NCI-H774 (cell line): ENCODE measurements at places on chromosomes 1 and 21.
A peak's percentile ranks its signal among the peaks of the same experiment; 100 is the strongest.

DNA sequence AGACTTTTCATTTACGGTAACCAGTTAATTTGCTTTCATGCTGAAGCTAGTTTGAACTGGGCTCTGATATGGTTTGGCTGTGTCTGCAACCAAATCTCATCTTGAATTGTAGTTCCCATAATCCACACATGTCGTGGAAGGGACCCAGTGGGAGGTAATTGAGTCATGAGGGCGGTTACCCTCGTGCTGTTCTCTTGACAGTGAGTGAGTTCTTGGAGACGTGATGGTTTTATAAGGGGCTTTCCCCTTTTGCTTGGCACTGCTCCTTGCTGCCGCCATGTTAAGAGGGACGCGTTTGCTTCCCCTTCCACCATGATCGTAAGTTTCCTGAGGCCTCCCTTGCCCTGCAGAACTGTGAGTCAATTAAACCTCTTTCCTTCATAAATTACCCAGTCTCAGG, 10.3 kb upstream of the FHAD1 start:
- no peak for DNase-seq

- DNase-seq = no peak
These were observed 30.5 kb upstream of the FASLG start for GRCh38 chr1:172628401-172628800.

DNA sequence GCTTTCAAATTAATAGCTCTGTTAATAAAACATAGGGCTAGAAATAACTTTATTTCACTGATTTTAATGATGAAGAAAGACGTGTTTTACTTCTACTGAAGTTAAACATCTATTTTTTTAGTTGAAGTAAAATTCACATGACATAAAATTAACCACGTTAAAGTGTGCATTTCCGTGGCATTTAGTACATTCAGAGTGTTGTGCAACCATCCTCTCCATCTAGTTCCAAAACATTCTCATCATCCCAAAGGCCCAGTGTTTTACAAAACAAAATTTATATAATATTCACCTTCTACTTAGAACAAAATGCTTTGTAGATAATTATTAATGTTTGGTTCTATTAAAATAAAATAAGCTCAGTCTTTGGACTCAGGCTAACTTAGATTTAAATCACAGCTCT, 108.5 kb upstream of the GNG12 start:
- DNase-seq = no peak

GRCh38 chr1:84164567-84165021, 20.5 kb downstream of the PRKACB start:
- peak; percentile 39 for DNase-seq

DNA sequence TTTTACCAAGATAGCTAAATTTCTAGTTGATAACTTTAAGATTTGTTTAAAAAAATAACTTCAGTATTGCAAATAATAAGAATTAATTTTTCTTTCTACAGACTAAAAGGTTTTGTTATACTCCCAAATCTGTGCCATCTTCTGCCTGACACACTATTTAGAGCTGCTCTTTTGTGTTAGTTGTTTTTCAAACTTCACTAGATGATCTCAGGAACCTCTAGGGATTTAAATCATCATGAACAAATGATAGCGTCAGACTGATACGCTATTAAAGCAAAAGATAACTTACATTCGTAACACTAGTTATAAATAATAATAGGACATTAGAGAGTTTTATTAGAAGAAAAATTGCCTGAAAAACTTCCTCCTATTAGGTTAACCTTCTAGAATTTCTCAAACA, 243.1 kb upstream of the CXADR start:
- DNase-seq = no peak

- no peak for DNase-seq
These were observed 251.6 kb downstream of the GPATCH2 start for GRCh38 chr1:217379336-217379735.

GRCh38 chr21:17466166-17466565, 46.7 kb upstream of the CXADR start:
- DNase-seq = no peak

DNA sequence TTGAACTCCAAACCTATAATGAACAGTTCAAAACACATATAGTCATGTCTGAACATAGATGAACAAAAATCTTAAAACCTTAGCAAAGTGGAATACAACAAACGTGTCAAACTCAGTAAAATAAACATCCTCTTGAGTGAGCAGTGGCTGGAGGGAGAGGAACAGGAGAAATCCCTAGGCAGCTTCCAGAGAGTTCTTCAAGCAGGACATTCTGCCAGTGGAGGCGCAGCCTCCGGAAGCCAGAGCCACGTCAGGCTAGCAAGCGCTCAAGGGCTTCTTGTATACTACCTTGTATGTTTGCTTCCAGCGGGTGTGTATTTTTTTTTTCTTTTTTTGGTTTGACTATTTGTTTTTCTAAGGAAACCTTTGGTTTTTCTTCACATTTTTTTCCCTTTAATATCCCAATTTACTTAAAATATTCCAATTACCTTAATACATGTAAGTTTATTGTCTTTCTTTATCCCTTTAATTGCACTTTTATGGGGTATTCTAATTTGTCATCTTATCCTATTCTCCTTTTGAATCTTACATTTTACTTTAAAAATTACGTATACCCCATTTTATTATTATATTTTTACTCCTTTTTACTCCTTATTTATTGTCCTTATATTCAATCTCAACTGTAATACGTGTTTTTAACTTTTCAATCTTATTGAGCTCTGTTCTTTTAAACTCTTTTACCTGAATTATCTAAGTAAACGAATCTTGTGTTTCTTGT, 42.0 kb downstream of the COLGALT2 start:
- no peak for DNase-seq

- no peak for DNase-seq
These were observed 7.5 kb upstream of the FOXO6 start for GRCh38 chr1:41353744-41354143.

DNA sequence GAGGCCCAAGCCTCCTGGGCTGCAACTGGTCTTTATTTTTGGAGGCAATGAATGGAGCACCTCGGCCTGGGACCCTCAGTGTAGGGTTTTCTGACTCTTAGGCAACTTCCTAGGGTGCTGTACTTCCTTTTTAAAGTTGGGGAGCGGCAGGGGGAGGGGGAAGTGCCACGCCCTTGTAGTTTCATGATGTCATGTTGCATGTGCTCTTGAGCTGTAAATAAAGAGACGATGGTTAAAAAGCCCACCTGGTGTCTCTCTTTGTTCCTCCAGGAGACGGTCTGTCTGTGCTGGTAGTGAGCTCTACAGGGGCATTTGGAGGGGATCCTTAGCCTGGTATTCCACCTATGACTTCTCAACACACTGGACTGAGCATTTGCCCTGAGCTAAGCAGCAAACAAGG, 10.3 kb upstream of the AGTRAP start:
- no peak for DNase-seq

DNA sequence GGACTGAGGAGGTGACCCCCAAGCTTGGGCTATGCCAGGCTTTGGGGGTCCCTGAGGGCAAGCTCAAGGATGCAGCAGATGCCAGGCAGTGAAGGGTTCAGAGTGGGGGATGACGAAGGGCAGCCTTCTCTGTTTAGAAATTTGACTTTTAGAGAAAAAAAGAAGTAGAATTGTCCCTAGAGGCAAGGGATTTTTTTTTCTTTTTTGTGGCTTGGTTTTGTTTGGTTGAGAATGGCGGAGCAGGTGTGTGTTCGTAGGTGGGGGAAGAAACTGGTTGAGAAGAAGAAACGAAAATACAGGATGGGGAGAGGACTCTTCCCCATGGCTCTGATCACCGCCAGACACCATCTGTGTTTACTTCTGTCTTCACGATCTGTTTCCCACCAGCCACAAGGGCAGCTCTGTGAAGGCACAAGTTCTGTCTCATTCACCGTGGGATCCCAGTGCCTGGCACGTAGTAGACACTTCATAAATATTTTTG, 8.2 kb downstream of the PLA2G5 start:
- no peak for DNase-seq

GRCh38 chr1:66357021-66357420, 176.9 kb upstream of the SGIP1 start:
- no peak for DNase-seq

- no peak for DNase-seq
These were observed 6.2 kb upstream of the TRIM45 start for GRCh38 chr1:117127795-117128194.

GRCh38 chr21:36450511-36450910, 29.4 kb downstream of the CLDN14 start:
- no peak for DNase-seq

DNA sequence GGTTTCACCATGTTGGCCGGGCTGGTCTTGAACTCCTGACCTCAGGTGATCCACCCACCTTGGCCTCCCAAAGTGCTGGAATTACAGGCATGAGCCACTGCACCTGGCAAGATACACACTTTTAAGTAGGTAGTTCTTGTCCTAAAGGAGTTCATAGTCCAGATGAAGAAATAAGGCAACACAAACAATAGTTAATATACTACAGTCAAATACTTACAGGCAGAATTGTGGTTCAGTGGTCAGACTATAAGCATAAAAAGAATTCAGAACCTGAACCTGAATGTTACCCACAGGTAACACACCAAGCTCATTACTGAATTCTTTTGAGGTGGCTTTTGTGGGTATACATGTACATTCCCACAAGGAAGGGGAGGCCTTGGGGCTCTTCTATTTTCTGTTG, 1.8 kb downstream of the SDHB start:
- no peak for DNase-seq

DNA sequence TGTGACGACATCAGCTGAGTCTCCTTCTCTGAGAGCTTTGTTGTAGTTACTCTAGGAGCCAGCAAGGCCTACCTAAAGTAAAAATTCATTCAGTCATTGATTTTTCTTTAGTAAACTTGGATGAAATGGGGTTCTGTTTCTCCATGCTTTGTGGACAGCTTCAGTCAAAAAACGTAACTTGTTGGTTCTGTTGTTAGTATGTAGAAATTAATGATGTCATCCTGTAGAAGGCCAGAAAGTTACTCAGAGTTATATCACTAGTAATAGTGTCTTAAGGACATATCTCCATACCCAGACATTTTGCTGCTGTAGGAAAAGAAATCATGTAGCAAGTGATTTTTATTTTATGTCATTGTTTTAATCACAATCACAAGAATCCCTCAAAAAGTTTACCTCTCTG, 43.0 kb downstream of the KDM1A start:
- no peak for DNase-seq

DNA sequence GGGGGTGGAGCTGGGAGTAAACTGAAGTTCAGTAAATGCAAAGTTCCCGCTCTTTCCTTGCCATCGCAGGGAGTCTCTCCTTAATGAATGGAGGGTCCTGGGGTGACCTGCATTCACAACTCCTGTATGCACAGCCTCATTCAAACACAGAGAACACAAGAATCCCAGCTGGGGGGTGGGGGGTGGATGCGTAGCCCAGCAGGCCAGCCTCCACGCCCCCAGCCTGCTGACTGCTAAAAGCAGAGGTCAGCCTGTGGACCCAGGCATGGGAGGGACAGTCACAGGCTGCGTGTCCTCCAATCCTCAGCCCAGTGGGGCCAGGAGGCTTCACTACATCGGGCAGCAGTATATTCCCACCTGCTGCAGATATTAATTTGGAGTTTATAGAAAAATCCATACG, 263.1 kb downstream of the GRIK3 start:
- DNase-seq = no peak

DNA sequence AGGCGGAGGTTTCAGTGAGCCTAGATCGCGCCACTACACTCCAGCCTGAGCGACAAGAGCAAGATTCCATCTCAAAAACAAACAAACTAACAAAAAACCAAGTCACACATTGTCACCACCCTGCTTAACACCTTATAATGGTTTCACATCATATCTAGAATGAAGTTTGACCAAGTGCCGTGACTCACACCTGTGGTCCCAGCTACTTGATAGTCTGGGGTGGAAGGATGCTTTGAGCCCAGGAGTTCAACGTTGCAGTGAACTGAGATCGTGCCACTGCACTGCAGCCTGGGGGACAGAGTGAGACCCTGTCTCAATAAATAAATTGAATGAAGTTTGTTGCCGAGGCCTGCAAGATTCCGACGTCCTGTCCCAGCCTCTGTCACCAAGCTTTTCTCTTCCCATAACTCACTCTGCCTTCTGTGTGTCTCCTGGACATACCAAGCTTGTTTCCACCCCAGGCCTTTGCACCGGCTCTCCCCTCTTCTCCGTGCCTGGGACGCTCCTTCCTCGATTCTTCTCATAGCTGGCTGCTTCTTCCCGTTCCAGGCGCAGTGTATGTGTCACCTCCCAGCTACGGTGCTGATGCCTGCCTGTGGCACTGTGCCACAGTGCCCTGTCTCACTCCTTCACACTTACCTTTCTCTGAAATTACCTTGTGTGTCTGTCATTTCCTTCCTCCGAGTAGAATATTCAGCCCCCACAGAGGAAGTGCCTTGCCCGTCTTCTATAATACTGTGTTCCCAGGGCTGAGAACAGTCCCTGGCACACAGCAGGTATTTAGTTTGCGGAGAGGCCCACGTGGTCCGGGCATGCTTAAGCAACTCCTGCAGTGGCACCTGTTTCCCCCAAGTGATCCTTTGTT, 3.8 kb upstream of the SELENON start:
- DNase-seq = no peak

GRCh38 chr1:228309326-228310067, 97.1 kb downstream of the TRIM11 start:
- no peak for DNase-seq

DNA sequence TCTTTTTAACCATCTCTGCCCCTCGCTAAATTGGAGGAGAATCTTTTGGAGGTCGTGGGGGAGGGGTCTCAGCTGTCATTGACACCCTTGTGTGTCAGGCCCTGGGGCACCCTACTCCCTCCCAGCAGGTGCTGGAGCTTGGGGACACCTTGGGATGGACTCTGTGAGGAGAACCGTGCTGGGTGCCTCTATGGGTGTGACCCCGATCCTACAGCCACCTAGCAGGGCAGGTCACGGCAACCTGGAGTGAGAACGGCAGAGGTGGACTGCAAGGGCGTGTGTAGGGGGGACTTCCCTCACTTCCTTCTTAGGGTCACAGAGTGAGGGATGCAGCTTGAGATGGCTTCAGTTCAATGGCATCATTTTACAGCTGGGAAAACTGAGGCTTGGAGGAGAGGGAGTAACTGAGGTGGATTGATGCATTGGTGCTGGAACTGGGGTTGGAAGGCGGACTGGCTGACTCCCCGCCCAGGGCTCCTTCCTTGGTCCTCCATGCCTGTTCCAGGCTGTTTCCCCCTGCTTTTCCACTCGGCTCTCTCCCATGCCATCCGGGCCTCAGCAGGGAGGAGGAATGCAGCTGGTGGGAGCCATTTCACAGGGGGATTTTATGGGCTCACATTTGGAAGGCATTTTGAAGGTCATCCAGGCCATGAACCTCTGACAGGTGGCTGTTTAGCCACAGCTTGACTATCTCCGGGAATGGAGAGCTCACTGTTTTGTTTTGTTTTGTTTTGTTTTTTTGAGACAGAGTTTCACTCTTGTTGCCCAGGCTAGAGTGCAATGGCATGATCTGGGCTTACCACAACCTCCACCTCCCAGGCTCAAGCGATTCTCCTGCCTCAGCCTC, 18.8 kb upstream of the ARHGEF10L start:
- DNase-seq = no peak

GRCh38 chr1:46749921-46750404, 31.0 kb upstream of the EFCAB14 start:
- DNase-seq = no peak

DNA sequence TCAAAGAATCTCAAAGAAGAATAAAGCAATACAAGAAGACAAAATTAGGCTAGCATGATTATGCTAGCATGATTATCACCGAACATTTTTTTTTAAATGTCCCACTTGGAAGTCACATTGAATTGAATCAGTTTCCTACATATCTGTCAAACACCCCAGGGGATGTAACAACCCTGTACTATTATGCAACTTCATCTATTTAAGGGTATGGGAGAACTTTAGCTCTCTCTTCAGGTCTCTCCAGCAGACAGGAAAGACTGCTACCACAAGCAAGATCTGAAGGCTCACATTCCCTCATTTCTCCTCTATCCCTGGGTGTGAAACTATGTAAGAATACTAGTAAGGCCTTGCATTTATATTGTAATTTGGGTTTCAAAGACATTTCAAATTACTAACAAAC, 52.8 kb downstream of the EDEM3 start:
- DNase-seq = no peak
